ENCODE measurements at places on chromosomes 13 and 19.
A peak's percentile ranks its signal among the peaks of the same experiment; 100 is the strongest.

GRCh38 chr19:2507109-2507508 is 31.2 kb downstream of the GADD45B start:
- no peaks in the 10 kb centered on the region for H3K36me3 ChIP-seq
- no peak overlapping the region for H3K4me3 ChIP-seq
- H3K4me1 ChIP-seq, result no peaks in the 10 kb centered on the region
- no peaks in the 10 kb centered on the region for H3K27me3 ChIP-seq
- DNase-seq, result no peak

DNA sequence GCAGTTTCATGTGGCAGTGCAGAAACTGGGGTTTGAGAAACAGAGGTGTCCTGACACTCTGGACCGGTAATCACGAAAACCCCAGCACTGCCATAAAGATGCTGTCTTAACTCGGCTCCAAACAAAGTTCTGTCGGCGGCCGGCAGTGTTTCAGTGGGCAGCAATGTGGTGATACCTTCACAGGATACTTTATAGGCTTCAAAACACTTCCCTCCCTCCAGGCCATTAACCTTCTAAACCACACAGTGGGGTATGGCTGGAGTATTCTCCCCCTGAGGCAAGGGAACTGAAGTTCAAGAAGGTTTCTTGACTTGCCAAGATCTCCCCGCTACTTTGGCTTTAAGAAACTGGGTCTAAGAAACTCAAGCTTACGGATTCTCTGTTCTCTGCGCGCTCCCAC is 1.1 kb downstream of the RUBCNL start:
- H3K27ac ChIP-seq, result no peak overlapping the region
- H3K4me3 ChIP-seq, result peak overlapping the region; percentile 62
- H3K4me1 ChIP-seq, result peaks cover 13% of the 10 kb centered on the region
- no peaks in the 10 kb centered on the region for H3K36me3 ChIP-seq
- DNase-seq, result no peak

DNA sequence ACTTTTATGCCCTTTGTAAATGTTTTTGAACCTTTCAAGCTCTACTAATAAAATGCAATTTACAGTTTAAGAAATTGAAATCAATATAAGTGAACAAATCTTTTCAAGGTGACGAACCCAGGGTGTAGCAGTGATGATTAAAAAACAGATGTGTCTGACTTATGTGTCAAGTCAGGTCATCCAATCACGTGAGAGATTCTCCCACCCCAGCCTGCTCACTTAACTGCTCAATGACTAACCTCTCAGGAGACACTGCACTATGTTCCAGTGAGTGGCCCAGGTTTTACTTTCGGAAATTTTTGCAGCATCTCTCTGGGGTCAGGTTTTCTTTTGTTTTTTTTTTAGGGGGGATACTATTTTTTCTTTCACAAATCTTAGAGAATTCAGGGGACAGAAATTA is 60.7 kb downstream of the ZNF429 start:
- H3K36me3 ChIP-seq, result peaks cover 5% of the 10 kb centered on the region
- peaks cover 8% of the 10 kb centered on the region for H3K4me1 ChIP-seq
- no peak overlapping the region for H3K4me3 ChIP-seq
- H3K27me3 ChIP-seq, result no peaks in the 10 kb centered on the region
- DNase-seq, result no peak

DNA sequence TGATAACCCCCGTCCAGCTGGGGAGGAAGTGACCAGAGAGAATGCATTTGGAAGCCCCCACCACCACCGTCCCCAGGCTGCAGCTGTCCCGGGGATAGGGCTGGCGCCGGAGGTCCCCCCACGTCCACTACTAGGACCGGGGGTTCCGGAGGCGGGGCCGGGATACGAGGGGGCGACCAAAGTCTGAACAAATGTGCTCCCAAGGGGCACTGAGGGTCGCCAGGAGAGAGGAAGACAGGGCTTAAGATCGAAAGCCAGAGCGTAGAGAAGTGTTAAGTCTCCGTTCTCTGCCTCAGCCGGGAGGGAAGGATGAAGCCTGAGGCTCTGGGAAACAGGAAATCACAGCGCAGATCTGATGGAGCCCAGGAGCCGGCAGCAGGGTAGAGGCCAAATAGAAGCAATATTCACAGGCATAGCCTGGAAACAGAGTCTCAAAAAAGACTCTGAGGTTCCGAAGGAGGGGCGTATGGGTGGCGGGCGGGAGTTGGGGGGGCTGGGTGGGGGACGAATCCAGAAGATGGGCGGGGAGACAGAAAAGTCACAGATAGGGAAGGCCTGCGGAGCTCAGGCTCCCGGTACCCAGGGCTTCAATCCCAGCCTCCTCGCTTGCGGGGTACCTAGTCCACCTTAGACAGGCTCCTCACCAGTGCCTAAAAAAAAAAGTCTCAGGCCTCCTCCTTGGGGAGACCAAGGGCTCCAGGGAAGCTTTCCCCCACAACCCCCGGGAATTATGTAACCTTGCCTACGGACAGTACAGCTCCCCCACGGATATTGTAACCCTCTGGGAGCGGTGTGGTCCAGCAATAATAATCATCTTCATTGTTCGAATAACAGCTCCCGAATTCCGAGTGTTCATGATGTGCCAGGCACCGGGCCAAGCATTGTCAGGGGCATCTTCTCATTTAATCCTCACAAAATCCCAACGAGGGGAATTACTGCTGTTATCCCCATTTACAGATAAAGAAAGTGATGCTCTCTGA is 1.1 kb upstream of the ERF start:
- peak overlapping the region; percentile 97 for H3K4me3 ChIP-seq
- peaks cover 58% of the 10 kb centered on the region for H3K4me1 ChIP-seq
- peak overlapping the region; percentile 99 for H3K27ac ChIP-seq
- H3K27me3 ChIP-seq, result no peaks in the 10 kb centered on the region
- peak; percentile 69 for DNase-seq

GRCh38 chr13:24313439-24313838 is 4.1 kb downstream of the C1QTNF9 start:
- H3K36me3 ChIP-seq, result no peaks in the 10 kb centered on the region
- no peak overlapping the region for H3K4me3 ChIP-seq
- DNase-seq, result no peak
- H3K4me1 ChIP-seq, result peaks cover 12% of the 10 kb centered on the region
- no peak overlapping the region for H3K27ac ChIP-seq

DNA sequence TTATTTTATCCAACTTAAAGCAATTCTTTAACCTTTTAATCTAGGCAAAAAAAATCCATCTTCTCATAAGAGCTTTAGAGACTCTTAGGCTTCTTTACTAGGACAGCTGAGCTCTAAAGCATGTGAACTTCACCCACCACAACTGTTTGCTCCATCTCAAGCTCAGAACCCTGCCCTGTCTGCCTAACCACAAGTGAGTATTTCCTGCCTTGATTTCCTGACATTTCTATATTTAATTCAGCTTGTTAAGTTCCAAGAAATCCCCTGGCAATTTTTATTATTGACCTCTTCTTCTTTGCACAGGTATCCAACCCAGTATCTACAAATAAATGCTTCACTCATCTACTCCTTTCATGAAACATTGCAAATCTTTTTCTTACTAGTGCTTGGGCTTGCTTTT is 21.1 kb upstream of the CEACAM21 start:
- H3K27ac ChIP-seq, result peak overlapping the region; percentile 12
- DNase-seq, result no peak
- no peak overlapping the region for H3K4me3 ChIP-seq
- H3K4me1 ChIP-seq, result peaks cover 31% of the 10 kb centered on the region

DNA sequence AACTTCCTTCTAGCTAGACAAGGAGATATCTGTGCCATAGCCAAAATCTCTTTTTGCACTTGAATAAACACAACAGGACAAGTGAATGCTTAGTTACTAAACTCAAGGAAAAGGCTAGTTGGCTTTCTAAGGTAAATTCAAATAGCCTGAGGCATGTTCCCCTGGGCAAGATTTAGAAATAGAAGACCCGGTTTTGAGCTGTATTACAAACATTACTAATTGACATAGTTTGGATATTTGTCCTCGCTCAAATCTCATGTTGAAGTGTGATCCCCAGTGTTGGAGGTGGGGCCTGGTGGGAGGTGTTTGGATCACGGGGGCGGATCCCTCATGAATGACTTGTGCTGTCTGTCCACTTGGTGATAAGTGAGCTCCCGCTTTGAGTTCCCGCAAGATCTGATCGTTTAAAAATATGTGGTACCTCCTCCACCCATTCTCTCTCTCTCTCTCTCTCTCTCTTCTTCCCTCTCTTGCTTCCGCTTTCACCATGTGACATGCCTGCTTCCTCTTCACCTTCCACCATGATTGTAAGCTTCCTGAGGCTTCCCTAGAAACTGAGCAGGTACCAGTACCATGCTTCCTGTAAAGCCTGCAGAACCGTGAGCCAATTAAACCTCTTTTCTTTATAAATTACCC is 3.9 kb upstream of the KBTBD6 start:
- H3K4me3 ChIP-seq, result no peak overlapping the region
- H3K27me3 ChIP-seq, result no peaks in the 10 kb centered on the region
- H3K36me3 ChIP-seq, result no peaks in the 10 kb centered on the region
- no peak for DNase-seq
- peaks cover 20% of the 10 kb centered on the region for H3K4me1 ChIP-seq
- no peak overlapping the region for H3K27ac ChIP-seq

GRCh38 chr19:49151267-49152118 is 3.7 kb downstream of the HRC start:
- H3K4me1 ChIP-seq, result peaks cover 65% of the 10 kb centered on the region
- no peaks in the 10 kb centered on the region for H3K27me3 ChIP-seq
- H3K4me3 ChIP-seq, result peak overlapping the region; percentile 80
- peak overlapping the region; percentile 95 for H3K27ac ChIP-seq

DNA sequence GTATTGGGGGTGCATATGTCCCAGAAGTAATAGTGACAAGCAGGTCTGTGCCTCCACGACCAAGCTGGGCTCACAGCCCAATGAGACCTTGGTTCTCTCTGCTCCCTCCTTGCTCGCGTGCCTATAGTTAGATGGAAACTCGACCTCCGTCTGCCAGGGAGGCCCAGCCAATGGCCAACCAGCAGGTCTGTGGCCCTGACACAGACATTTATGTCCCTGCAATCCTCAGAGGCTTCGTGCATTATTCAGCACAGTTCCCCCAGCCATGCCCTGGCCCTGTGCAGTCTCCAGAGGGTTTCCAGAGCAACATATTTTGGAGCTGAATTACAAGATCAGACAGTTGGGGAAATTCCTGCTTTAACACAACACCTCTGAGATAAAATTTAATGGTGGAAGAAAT is 105.1 kb downstream of the UQCRFS1 start:
- H3K36me3 ChIP-seq, result no peaks in the 10 kb centered on the region
- no peak overlapping the region for H3K27ac ChIP-seq
- H3K4me3 ChIP-seq, result no peak overlapping the region
- no peak for DNase-seq
- H3K27me3 ChIP-seq, result peaks cover 53% of the 10 kb centered on the region
- H3K4me1 ChIP-seq, result no peaks in the 10 kb centered on the region

- H3K4me1 ChIP-seq, result peaks cover 30% of the 10 kb centered on the region
- peaks cover 38% of the 10 kb centered on the region for H3K36me3 ChIP-seq
- peak overlapping the region; percentile 69 for H3K27ac ChIP-seq
- no peak for DNase-seq
These were observed 1.4 kb upstream of the ATP8B3 start for GRCh38 chr19:1813192-1814182.

DNA sequence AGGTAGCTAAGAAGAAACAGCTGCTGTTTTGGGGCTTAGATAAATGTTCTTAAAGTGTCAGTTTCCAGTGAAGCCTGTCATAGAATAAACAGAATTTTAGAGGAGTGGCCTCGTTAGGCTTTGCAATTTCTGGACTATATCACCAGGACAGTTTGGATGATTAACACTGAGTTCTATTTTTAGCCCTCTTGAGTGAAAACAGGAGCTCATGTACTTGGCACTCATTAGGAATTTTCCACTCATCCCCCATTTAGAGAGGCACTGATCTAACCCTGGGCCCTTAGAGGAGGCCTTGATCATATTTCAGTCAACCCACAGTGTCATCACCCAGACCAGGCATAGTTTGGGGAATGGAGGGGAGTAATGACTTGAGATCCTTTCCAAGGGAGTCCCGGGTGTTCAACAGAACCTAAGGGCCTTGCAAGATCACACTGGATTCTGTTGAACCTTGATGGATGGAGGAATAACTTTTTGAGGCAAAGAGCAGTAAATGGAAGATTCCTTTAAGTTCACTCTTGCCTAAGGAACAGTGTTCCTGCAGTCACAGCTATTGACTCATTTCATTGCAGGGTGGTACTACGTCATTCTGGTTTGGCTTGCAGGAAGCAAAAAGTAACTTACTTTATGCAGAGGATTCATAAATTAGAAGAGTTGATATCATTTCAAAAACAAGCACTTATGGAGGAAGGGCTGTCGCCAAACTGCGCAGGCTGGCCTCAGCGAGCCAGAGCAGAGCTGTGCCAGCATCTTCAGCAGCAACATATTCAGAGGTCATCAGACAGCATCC is 160.2 kb downstream of the SLC7A1 start:
- DNase-seq, result no peak
- H3K4me1 ChIP-seq, result peaks cover 74% of the 10 kb centered on the region
- peak overlapping the region; percentile 91 for H3K27ac ChIP-seq
- H3K4me3 ChIP-seq, result peak overlapping the region; percentile 40

DNA sequence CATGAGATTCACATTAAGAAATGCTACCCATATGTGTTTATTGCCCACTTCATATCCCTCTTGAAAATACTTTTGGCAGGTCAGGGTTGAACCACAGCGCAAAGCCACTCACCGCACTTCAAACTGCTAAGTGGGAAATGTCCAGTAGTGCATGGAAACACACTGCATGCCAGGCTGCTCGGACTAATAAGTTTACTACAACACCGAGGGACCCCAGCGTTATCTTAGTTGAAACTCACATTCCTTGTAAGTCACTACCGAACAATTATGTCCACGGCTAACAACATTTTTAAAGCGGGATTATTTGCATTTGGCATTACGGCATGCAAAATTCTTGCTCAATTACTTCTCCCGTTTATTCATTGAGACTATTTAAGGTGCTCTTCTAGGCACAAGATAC is 4.0 kb downstream of the BRD4 start:
- peaks cover 91% of the 10 kb centered on the region for H3K4me1 ChIP-seq
- no peaks in the 10 kb centered on the region for H3K36me3 ChIP-seq
- peak overlapping the region; percentile 17 for H3K4me3 ChIP-seq
- H3K27me3 ChIP-seq, result no peaks in the 10 kb centered on the region
- DNase-seq, result no peak
- peak overlapping the region; percentile 55 for H3K27ac ChIP-seq

DNA sequence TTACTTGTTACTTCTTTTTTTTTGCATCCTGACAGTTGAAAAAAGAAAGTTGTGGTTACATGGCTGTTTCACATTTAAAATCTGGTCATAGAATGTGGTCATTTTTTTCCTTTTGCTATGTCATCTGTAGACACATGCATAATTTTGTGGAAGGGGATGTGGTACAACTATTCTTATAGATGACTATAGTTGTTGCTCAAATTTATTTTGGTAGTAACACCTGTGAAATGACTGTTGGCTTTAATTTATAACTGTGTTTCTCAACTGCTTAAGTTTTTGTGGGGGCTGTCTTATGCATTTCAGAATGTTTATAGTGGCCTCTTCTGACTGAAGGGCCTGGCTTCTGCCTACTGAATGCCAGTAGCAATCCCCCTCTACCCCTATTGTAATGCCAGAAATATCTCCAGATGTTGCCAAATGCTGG is 130.5 kb downstream of the PAN3 start:
- no peaks in the 10 kb centered on the region for H3K4me1 ChIP-seq
- H3K4me3 ChIP-seq, result no peak overlapping the region
- no peak overlapping the region for H3K27ac ChIP-seq
- peaks cover 51% of the 10 kb centered on the region for H3K36me3 ChIP-seq
